ENCODE measurements at places on chromosomes 3 and 15. TPM values are rescaled to one million over a fixed set of nuclear protein-coding genes. Genes with fewer than 3 reads are reported as not detected.

The TNNC1 gene
- total RNA-seq = 6,129 TPM

The IL17RC gene
- 14.9 TPM for total RNA-seq

The HCLS1 gene
- total RNA-seq = 7.4 TPM

The SLC27A2 gene
- total RNA-seq = not detected

The ASB14 gene
- total RNA-seq = 5.0 TPM

The HAPLN3 gene
- total RNA-seq = 5.0 TPM

The RBSN gene
- 25.0 TPM for total RNA-seq

The KLF15 gene
- 28.1 TPM for total RNA-seq

The PDCD6IP gene
- total RNA-seq = 122 TPM

The RFX7 gene
- 16.6 TPM for total RNA-seq

The ADAMTSL3 gene
- 12.8 TPM for total RNA-seq

The KCNMB3 gene
- total RNA-seq = 1.6 TPM

The STRIT1 gene
- 1,022 TPM for total RNA-seq

The PRICKLE2 gene
- 3.2 TPM for total RNA-seq

The RBMS3 gene
- 23.5 TPM for total RNA-seq

The BNC1 gene
- 0.26 TPM for total RNA-seq

The ST6GAL1 gene
- 16.2 TPM for total RNA-seq

The MME gene
- total RNA-seq = 25.6 TPM

The CLSTN2 gene
- total RNA-seq = 2.0 TPM

The PAQR5 gene
- total RNA-seq = 0.08 TPM

The CAMP gene
- not detected for total RNA-seq

The SLC24A5 gene
- total RNA-seq = not detected

The RNF168 gene
- total RNA-seq = 9.9 TPM

The COL6A5 gene
- not detected for total RNA-seq

The IQCF5 gene
- total RNA-seq = not detected

The PDCD7 gene
- 12.3 TPM for total RNA-seq

The AMT gene
- 2.3 TPM for total RNA-seq

The GOLGA6B gene
- total RNA-seq = not detected

The SCG3 gene
- not detected for total RNA-seq

The GOLGA6L9 gene
- 1.3 TPM for total RNA-seq

The NDN gene
- 6.1 TPM for total RNA-seq

The NANOGP8 gene
- total RNA-seq = not detected

The SEMA3G gene
- 13.8 TPM for total RNA-seq

The CERS3 gene
- 0.49 TPM for total RNA-seq

The KBTBD13 gene
- total RNA-seq = 1.8 TPM

The TLR9 gene
- total RNA-seq = 0.55 TPM

The FETUB gene
- not detected for total RNA-seq

The DUOXA2 gene
- not detected for total RNA-seq

The GABRA5 gene
- total RNA-seq = not detected

The ATP8B4 gene
- 1.2 TPM for total RNA-seq

The PLA2G4E gene
- not detected for total RNA-seq

The GOLGA8G gene
- not detected for total RNA-seq

The GOLGA6L10 gene
- total RNA-seq = 0.84 TPM

Data from psoas muscle (tissue), 8 donors.